ENCODE measurements at places on chromosomes 1 and 21.

- DNase-seq: no peak
These were observed 433.6 kb downstream of the PTPRU start for GRCh38 chr1:29669912-29670311.

DNA sequence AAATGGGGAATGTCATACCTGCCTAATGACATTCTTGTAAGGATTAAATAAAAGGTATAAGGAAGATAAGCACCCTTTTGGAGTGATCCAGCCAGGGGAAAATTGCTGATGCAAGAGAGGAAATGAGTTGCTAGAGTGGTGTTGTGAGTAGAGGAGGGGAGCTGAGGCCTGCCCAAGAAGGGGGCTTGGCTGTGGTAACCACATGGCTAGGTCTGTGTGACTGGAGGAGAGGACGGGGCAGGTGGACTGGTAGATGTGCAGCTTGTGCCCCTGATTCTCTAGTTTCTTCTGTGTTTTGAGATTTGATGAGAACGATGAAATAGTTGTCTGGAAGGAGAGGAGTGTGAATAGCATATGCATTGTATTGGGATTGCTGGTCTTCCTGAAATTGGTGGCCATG, 6.6 kb downstream of the TXLNA start:
- no peak for DNase-seq

DNA sequence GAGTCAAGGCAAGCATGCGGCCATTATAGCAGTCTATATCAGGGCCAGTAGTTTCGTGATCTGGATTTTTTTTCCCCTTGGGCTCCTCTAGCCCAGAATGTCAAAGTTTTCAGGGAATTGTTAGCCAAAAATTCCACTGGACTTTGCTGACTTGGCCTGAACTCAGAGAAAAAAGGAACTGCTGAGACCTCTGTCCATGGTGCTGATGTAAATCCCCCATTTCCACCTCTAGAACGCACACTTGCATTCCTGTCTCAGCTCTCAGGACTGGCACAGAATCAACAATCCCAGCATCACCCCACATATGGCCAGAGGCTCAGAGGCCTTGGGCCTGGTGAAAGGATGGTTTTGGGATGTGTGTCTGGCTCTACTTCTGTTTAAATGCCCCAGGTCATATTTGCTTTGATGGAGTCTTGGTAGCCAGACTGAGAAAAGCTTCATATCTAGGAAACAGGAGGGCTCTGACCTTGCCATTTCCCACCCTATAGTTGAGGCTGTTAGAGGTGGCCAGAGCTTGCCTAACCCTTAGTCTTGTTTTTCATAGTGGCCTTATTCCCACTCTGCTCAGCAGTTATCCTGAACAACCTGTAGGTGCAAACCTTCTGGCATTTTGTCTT, 16.9 kb upstream of the EFCAB14 start:
- DNase-seq: no peak

GRCh38 chr1:12566484-12567287, 51.3 kb downstream of the DHRS3 start:
- no peak for DNase-seq

- DNase-seq: no peak
These were observed 191.3 kb upstream of the LMO4 start for GRCh38 chr1:87137342-87137739.

Measured in NCI-H1105 treated with DMSO at 0.1 percent for 48 hours (cell line).